Mammary epithelial cell (primary cell): ENCODE measurements at places on chromosomes 5 and 9.

DNA sequence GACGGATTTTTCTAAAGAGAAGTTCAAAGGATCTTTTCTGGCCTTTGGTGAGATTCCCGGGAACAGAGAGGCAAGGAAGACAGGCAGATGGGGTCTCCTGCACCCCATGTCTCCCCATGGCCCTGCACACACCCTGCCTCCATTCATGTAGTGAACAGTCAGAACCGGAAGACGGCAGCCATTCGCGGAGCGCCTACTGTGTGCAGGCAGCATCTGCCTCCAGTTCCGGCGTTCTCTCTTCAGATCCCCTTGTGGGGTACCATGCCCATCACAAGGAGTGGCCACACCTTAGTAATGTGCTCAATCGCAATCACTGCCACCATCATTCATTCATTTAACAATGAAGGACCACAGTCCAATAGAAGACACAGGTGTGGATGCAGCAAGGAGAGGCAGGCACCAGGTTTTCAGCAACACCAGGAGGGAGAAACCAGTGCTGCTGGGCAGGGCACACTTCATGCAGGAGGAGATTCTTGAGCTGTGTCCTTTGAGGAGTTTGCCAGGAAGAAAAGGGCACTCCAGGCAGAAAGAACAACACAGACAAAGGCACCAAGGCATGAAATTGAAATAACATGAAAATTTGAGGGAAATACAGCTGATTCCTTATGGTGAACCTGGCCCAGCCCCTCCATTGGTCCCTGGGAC is 171.5 kb upstream of the PHYKPL start:
- DNase-seq: no peak

DNA sequence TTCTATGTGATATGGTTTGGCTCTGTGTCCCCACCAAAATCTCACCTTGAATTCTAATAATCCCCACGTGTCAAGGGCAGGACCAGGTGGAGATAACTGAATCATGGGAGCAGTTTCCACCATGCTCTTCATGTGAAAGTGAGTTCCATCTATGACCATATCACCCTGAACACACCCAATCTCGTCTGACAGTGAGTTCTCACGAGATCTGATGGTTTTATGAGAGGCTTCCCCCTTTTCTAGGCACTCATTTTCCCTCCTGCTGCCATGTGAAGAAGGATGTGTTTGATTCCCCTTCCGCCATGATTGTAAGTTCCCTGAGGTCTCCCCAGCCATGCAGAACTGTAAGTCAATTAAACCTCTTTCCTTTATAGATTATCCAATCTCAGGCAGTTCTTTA is 64.2 kb downstream of the RICTOR start:
- DNase-seq: no peak

DNA sequence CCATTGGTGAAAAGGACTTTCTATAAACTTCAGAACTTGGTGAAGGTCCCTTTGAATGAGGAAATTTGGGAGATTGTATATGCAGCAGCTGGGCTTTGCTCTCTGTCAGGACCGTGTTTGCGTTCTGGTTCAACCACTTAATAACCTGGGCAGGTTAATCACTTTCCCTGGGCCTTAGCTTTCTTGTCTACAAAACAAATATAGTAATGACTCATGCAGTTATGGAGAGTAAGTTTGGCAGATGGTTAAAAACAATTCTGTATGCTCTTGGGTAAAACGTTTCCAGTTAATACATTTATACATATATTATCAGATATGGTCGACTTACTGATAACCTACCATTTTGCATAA is 197.0 kb downstream of the ARHGEF28 start:
- peak; percentile 78 for DNase-seq

DNA sequence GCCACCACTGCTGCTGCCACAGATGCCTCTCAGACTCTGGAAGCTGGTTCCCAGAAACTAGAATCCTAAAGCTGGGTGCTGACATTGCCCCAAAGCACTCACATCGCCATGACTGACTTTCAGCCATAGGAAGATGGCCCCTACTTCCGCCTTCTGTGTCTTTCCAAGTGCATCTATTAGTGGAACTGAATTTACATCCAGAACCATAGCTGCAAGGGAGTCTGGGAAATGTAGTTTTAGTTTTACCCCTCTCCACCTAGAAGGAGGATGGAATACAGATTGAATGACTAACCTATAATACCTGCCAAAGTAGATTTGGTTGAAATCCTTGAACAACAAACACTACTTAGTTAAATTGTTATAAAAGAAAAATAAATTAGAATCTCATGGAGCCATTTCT is 118.8 kb downstream of the RASGRF2 start:
- DNase-seq: no peak

DNA sequence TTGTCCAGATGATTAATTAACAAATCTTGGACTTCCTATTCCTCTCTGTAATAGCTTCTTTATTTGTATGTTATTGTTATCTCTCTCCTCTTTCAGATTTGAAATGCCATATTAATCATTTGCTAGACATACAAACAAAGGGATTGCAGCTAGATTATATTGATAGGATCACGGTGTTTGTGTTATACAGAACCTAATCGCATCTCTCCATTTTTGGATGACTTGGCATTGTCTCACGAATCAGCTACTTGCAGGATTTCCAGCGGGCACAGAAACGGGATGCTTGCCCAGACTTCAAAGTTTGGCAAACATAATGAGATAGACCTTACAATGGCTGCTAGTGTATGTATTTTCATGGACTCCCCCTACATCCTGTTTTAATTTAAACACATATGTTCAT is 368.1 kb downstream of the TLE4 start:
- no peak for DNase-seq

GRCh38 chr5:154318691-154319090 is 127.1 kb upstream of the SAP30L start:
- no peak for DNase-seq

DNA sequence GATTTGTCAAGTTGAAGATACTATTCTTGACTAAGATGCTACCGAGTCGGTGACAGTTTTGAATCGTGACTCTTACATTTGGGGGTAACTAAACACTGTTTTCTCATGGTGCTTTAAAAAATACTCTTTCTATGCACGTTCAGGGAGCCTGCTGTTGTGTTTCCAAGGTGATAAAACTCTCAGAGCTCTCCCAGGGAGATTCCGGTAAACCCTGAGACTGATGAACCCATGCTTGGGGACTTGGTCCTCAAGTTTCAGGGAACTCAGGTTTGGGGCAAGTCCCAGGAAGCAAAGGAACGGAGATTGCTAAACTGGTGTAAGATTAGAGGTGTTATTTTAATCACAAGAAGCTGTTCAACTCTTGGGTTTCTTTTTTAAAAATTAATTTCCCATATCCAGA is 1.4 kb downstream of the GDA start:
- DNase-seq: no peak

- DNase-seq: no peak
These were observed 46.9 kb downstream of the THOC3 start for GRCh38 chr5:175921061-175921730.

GRCh38 chr9:83027153-83027891 is 35.6 kb downstream of the RASEF start:
- DNase-seq: peak; percentile 91

GRCh38 chr9:36039121-36039520 is 2.4 kb downstream of the RECK start:
- no peak for DNase-seq

DNA sequence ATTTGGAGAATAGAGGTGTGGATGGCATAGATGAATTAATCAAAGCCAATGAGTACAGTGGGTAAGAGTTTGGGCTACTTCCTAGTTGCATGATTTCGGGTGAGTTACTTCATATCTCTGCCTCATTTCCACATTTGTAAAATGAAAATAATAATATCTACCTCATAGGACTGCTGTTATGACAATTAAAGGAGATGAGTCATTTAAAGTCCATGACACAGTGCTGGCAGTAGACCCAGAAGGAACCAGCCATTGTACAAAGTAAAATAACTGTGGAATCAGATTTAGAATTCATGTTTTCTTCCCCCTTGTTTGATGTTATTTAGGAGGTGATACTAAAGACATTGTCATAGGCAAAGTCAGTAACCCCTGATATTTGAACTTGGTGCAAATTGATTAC is 139.5 kb upstream of the SLC27A6 start:
- DNase-seq: peak; percentile 3

DNA sequence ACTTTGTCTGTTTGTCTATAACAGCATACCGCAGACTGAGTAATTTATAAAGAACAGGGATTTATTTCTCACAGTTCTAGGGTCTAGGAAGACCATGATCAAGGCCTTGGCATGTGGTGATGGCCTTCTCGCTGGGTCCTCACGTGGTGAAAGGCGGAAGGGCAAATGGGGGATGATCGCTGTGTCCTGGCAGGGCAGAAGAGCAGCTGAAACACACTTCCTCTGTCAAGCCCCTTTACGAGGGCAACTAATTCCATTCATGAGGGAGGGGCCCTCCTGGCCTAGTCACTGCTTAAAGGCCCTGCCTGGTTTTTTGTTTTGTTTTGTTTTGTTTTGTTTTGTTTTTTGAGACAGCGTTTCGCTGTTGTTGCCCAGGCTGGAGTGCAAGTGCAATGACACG is 41.9 kb upstream of the UBTD2 start:
- no peak for DNase-seq

- no peak for DNase-seq
These were observed 267.4 kb downstream of the GABRG2 start for GRCh38 chr5:162334944-162335343.

GRCh38 chr9:94867281-94867841 is 140.9 kb downstream of the AOPEP start:
- peak; percentile 77 for DNase-seq

DNA sequence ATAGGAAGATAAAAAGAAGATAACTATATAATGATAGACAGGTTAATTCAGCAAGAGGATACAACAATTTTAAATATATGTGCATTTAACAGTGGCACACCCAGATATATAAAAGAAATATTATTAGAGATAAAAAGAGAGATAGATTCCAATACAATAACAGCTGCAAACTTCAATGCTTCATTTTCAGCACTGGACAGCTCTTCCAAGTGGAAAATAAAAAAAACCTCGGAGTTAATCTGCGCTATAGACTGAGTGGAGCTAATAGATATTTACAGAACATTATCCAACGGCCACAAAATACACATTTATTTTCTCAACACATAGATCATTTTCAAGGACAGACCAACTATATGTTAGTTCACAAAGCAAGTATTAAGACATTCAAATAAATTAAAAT is 1229.5 kb upstream of the CDH6 start:
- DNase-seq: no peak

GRCh38 chr5:127696683-127697082 is 6.5 kb upstream of the CCDC192 start:
- DNase-seq: no peak

DNA sequence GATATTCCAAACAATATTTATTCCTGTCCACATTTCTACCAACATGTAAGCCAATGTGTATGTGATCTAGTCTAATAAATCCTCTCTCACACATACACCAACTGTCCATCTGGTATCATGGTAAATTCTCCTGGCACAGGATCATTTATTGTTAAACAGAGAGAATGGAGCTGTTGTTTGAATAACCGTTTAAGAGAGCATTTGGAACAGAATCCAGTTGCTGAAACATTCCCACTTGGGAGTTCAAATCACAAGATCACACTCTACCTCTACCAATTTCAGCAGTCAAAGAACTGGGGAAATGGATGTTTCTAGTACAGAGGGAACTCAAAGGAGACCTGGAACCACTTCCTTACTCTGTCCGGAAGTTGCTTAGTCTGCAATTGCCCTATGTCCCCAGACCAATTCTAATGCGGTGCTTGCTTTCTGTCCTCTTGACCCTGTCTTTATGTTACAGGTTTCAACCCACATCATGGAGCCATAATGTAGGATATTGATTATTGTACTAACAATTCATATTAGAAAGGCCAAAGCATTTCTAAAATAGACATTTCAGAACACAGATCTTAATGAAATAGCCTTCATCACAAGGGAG is 488.4 kb downstream of the SEMA5A start:
- DNase-seq: no peak

DNA sequence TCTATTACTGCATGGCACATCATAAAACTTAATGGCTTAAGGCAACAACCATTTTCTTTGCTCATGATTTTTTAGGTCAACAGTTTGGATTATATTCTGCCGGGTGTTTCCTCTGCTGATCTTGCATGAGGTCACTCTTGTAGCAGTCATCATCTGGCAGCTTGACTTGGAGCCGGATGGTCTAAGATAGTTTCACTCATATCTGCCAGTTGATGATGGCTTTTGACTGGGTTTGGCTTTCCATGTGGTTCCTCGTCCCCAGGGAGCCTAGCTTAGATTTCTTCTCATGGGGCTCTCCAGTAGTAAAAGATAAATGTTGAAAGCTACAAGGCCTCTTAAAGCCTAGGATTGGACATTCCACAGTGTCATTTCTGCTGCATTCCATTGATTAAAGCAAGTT is 27.4 kb downstream of the LNPEP start:
- no peak for DNase-seq

DNA sequence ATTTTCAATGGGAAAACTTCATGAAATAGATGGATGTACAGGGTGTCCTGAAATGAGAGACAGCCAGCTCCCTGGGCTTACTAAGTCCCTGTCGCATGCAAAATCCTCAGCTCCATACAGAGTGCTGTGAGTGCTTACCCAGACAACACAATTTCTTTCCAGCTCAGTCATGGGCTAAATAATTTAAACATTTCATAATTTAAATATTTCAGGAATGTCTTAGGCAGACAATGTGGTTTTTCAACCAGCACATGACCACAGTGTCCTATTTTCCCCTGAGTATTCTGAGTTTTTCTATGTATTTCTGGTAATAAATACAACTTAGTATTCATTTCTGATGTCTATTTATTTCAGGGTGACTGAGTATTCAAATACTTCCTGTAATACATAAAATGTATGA is 188.5 kb upstream of the SNX2 start:
- no peak for DNase-seq

DNA sequence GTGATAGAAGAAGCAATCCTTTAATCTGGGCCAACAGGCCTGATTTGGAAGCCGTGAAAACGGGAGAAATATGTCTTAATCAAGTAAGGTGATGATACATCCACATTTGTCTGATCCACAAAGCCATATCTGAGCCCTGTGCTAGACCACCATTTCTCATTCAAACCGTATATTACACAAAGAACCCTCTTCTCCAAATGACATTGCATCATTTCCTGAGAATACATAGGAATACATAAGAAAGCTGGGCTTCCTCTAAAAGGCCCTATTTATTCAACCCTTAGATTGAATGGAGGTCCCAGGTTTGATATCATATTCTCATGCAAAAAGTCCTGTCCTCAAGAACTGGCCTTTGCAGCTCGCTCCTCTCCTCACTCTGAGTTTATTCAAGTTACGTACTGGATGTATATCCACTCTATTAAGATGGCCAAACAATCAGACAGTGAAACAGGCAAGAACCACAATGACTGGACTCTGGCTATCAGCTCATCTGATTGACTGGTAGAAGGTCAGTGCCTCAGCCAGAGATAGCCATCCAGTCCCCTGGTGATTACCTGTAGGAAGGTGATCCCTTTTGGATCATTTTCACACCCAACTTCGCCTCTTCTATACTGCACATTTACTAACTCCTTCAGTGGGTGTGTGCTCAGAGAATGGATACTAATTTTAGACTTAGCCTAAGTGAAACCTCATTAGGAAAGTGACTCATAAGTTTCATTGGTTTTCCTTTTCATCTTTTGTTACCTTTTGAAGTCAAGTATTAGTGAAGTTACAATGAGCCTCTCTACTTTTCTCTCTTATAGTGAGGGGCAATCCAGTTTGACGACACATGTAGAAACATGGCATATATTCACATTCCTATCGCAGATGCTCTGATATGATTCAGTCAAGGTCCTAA is 167.6 kb upstream of the WWC1 start:
- DNase-seq: peak; percentile 9

- DNase-seq: no peak
These were observed 380.2 kb downstream of the CDH10 start for GRCh38 chr5:24264547-24264946.

- peak; percentile 57 for DNase-seq
These were observed 7.5 kb upstream of the ERAP2 start for GRCh38 chr5:96868603-96869371.
